OCI-M1 (cell line): ENCODE measurements at places on chromosomes 3 and 15.

DNA sequence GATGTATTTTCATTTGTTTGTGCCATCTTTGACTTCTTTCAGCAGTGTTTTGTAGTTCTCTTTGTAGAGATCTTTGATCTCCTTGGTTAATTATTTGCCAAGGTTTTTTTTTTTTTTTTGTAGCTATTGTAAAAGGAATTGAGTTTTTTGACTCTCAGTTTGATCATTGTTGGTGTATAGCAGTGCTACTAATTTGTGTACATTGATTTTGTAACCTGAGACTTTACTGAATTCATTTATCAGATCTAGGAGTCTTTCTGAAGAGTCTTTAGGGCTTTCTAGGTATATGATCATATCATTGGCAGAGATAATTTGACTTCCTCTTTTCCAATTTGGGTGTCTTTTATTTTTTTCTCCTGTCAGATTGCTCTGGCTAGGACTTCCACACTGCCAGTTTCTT lies 42.2 kb upstream of the POMGNT2 start:
- DNase-seq, result peak; percentile 24

DNA sequence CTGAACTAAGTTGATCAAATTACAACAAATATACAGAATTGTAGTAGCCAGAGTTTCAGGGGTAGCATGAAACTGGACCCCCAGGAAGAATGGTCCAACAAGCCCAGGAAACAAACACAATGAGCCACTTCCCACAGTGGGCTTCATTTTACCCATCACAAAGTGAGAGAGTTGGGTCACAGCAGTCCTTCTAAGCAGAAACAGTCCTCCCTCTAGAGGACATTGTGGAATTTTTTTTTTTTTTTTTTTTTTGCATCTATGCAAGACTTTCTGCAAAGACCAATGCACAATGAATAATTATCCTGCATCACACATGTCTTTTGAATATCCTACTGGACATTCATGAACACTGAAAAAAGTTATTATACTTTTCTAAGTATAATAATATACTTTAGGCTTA lies 73.8 kb upstream of the ATP13A5 start:
- peak; percentile 2 for DNase-seq

DNA sequence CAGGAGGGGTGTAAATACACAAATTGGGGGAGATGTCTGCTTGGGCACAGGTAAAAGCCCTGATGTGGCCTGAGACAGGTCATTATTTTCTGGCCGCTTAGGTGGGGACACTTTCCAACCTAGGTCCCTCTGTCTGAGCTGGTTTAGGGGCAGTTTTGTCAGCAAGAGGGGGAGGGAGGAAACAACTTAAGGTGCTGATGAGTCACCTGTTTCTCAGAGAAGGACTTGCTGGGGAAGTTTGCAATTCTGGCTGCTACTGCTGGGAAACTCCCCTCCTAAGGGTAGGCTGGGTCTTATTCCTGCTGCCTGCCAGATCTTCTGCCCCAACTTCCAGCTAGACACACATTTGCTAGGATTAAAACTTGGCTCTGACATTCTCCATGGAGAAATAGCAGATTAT lies 4.8 kb upstream of the RHOV start:
- peak; percentile 30 for DNase-seq

DNA sequence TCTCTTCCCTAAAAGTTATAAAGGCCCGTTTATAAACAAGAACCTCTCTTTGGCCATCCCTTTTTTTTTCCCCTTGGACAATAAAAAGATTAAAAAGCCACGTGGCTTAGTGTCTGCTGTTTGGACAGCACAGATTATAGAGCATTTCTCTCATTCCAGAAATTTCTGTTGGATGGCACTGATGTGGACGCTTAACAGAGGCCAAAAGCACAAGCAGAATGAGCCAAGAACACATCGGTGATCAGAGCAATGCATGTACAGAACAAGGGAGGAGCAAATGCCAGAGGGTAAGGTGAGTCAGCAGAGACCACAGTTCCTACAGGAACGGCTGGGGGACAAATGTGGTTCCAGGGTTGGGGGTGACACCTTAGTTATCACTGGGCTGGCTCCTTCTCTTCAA lies 30.3 kb upstream of the CTNNB1 start:
- DNase-seq, result no peak

DNA sequence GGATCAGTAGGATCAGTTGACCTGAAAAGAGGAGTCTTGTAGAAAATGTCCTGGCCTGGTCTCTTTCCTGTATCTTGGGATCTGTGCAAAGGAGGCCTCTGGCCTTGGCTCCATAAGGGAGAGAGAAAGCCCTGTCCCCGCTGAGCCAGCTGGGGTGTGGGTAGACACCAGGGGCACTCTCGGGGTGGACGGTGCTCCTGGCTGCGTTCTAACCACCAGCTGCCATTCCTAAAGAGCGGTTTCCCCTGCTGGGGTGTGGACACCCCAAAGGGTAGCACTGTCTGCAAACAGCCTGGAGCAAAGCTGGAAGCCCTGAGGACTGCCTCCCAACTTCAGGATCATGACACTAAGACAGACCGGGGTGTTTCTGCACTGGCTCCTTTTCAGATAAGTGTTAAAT lies 23.5 kb downstream of the SYNM start:
- no peak for DNase-seq

DNA sequence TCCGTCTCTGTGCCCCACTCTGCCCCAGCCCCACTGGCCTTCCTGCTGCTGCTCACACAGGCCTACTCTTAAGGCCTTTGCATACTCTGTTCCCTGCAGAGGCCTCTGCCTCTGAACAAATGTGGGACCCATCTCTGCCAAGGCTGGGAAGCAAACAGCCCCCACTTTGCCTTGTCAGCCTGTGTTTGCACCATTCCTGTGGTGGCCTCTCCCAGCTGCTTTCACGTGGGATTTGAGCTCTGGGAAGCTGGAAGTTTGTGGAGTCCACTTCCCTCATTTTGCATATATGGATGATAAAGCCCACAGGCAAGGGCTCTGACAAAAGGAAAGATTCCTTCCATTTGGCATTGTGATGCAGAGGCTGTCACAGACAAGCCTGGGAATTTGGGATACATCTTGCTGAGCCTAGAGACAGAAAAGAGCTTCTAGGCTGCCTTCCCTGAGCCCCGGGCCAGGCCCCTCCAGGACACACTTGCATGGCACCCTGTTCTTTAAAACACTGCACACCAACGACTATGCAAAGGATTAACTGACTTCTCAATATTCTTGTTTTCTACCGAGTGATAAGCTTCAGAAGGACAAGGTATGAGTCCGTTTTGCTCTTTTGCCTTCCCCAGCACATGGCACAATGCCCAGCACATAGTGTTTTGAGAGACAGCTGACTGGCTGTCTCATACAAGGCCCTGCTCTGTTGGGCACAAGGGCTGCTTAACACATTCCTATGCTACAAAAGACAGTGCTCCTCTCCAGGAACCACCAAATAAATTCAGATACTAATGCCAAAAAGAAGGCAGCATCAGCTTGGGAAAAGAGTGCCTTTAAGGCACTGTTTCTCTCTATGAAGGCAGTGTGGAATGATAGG lies 120.7 kb upstream of the TOPAZ1 start:
- no peak for DNase-seq
